Stimulated activated CD8-positive, alpha-beta memory T cell treated with anti-CD3 and anti-CD28 coated beads, Interleukin-15, amount 100 ng/mL, for 48 hours (primary cell): ENCODE measurements at places on chromosomes 2 and 18.

DNA sequence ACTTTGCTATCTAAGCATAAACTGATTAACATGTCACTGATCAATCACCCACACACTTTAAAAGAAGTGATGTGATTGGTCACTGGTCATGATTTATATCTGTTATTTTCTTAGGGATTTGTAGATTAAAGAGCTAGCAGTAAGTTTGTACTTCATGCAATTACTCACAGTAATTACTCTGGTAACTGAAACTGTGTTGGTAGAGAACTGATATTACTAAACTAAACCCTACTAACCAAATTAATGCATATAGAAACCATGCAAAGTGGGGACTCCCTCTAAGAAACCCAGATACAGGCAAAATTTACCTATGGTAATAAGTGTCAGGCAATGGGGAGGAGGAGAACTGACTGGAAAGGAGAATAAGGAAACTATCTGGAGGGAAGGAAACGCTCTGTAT lies 44.8 kb upstream of the C2orf15 start:
- no peak for DNase-seq

- DNase-seq, result no peak
These were observed 125.8 kb downstream of the UBE2E3 start for GRCh38 chr2:181106229-181106628.

GRCh38 chr2:116819355-116819754 lies 995.1 kb upstream of the DDX18 start:
- DNase-seq, result no peak

GRCh38 chr18:21049306-21049705 lies 62.3 kb downstream of the ROCK1 start:
- no peak for DNase-seq

DNA sequence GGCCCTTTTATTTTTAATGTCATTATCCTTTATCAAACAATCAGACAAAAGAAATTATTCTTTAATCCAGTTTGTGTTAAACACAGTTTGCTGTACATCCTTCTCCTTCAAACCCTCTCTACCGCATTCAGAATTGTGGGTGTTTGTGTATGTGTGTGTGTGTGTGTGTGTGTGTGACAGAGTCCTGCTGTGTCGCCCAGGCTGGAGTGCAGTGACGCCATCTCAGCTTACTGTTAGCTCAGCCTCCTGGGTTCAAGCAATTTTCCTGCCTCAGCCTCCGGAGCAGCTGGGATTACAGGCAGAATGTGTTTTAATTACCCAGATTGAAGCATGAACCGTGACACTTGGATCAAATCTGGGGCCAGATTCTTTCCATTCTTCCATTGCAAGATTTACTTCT lies 723.7 kb downstream of the DCDC2C start:
- no peak for DNase-seq

DNA sequence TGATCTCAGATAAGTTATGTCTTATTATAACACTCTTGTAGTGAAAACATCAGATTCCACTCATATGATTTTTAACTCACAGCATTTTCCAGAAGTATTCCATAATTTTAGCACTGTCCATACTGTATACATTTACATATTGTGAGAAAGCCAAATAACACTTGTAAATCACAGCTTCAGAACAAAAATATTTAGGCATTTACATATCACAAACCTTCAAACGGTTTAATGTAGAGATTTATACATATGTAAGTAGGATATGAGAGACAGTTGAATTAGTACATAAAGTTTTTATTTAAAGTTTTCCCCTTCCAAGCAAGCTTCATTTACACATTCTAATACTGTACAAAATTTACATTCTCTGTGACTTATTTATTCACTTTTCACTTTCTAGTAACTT lies 100.4 kb downstream of the KLHL14 start:
- no peak for DNase-seq

- DNase-seq, result peak; percentile 77
These were observed 2.2 kb downstream of the SH2D6 start for GRCh38 chr2:85420536-85421259.

GRCh38 chr2:187971893-187972292 lies 319.8 kb upstream of the GULP1 start:
- no peak for DNase-seq

GRCh38 chr2:25722224-25722623 lies 48.8 kb upstream of the DTNB start:
- DNase-seq, result no peak

DNA sequence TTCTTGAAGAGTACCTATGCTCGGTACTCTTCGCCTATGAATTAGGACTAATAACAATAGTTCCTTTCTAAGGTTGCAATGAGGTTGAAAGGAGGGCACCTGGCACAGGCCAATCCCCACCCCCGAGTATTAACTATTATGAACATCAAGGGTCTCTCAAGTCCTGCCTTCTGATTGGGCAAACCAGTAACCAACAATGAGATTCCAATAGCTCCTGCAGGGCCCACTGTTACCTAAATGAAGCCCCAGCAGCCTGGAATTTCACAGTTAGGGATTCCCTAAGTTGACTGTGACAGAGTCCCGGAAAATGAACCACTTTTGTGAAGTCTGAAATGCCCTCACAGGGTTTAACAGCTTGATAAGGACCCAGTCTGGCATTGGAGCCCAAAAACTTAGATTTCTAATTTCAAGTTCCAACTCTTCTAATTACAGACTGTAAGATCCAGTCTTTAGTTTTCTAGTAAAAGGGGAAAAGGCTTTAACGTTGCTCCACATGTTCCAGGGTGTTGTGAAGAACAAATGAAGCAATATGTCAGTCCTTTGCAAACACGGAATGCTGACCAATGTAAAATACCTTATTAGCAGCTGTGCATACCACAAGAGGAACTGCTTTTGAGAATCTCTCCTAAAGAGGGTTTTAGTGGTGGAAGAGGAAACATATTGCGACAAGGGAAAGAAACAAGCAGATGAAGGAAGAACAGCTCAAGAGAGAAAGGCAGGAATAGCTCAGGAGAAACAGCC lies 277.7 kb upstream of the MAP2 start:
- no peak for DNase-seq

DNA sequence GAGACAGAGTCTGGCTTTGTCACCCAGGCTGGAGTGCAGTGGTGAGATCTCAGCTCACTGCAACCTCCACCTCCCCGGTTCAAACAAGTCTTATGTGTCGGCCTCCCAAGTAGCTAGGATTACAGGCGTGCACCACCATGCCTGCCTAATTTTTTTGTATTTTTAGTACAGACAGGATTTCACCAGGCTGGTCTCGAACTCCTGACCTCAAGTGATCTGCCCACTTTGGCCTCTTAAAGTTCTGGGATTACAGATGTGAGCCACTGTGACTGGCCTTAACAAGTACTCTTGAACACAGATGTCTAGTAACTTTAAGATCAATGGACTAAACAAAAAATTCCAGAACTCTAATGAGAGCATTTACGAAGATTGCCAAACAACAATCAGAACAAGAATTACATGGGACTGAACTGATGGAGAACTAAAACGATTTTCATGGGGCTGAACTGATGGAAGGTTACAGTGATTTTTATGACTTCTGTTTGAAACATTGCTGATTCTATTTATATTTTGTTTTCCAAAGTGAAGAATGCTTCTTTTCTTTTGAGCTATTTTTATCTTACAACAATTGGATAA lies 46.5 kb upstream of the ST3GAL5 start:
- no peak for DNase-seq

- no peak for DNase-seq
These were observed 215.1 kb downstream of the ALK start for GRCh38 chr2:29706171-29706720.

GRCh38 chr2:196234672-196235071 lies 63.3 kb upstream of the STK17B start:
- DNase-seq, result peak; percentile 67

DNA sequence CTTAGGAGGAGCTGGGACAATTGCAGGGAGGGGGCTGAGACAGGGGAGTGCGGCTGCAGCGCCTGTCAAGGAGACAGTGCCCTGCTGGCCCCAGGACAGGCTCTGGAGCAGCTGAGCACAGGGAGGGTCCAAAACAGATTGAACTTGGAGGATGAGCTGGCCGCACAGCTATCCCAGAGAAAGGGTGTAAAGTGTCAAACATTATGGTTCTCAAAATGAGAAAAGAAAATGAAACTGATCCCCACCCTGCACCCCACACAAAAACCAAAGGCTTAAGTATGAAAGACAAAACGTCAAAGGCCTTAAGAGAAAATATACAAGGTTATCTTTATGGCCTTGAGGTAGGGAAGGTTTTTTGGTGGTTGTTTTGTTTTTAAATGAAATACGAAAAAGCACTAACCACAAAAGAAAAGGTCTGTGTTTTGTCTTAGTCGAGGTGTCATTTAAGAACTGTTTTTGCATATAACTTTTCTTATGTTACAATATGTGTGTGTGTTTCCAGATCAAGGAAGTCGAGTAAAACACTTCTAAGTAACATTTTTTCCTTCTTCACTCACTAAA lies 111.8 kb downstream of the HDAC4 start:
- DNase-seq, result no peak

DNA sequence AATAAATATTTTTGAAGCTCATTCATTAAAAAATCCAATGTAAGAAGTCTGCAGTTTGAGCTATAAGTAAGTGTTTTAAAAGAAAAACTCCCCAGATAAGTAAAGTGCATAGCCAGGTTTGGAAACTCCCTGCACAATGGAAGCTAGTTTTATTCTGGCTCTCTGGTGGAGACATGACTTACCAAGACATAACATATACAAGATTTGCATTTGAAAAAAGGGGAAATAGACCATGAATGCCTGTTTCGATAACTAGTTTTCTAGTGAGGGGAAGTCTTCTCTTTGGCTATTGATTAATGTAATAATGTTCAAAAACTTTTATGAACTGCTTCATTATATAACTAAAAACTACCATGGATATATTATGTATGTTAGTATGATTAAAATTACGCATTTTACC lies 435.2 kb downstream of the ARHGAP15 start:
- no peak for DNase-seq

DNA sequence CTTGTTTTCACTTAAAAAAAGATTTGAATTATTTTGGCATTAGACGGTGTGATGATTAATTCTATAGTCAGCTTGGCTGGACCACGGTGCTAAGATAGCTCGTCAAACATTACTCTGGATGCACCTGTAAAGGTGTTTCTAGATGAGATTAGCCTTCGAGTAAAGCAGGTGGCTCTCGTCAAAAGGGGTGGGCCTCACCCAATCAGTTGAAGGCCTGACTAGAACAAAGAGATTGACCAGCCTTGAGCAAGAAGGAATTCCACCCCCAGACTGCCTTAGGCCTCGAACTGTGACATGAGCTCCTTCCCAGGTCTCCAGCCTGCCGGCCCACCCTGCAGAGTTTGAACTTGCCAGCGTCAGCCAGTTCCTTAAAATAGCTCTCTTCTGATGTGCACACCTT lies 73.4 kb downstream of the TWIST2 start:
- DNase-seq, result no peak

DNA sequence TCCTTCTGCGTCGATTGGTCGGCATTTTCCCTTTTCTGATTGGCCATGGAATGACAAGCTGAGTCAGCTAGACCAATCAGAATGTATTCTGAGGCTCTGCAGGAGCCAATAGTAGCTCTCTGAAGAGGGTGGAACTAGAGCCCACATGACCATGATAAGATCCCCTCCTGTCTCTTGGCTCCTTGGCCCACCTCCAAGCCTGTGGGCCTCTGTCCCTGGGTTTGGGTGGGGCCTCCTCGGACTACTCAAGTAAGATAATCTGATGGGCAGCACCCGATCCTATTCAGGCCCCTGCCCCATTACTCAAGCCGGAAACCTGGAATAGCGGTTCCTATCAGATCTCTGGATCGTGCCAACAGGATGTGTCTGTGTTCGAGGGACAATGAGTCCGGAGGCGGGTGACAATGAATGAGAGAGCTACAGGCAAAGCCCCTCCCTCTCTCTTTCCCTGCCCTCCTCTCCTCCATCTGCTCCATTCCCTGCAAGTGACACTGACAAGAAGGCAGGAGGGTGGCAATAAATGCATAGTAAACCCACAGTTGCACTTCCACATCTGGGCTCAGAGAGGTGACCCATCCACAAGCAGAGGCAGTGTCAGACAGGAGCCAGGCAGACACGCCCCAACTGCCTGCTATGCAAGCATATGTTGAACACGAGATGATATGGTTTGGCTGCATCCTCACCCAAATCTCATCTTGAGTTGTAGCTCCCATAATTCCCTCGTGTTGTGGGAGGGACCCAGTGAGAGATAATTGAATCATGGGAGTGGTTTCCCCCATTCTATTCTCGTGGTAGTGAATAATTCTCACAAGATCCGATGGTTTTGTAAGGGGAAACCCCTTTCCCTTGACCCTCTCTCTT lies 114.7 kb downstream of the TNS1 start:
- no peak for DNase-seq

DNA sequence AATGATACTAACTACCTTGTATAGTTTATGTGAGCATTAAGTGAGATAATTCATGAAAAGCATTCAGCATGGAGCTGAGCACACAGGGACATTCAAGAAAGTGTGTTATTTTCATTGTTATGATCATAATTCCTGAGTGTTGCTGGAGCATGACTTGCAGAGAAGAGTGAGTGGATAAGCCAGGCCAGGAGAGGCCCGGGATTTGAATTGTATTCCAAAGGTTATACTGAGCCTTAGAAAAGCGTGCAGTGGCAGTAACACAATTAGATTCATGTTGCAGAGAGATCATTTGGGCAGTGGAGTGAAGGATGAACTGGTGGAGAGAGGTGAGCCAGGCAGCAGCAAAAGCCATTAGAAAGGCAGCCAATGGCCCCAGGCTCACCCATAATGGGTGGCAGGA lies 142.9 kb upstream of the SH3BP4 start:
- DNase-seq, result no peak

GRCh38 chr2:233354500-233354924 lies 218 bp downstream of the DGKD start:
- no peak for DNase-seq

- DNase-seq, result no peak
These were observed 366.8 kb downstream of the TGIF1 start for GRCh38 chr18:3816610-3817363.

DNA sequence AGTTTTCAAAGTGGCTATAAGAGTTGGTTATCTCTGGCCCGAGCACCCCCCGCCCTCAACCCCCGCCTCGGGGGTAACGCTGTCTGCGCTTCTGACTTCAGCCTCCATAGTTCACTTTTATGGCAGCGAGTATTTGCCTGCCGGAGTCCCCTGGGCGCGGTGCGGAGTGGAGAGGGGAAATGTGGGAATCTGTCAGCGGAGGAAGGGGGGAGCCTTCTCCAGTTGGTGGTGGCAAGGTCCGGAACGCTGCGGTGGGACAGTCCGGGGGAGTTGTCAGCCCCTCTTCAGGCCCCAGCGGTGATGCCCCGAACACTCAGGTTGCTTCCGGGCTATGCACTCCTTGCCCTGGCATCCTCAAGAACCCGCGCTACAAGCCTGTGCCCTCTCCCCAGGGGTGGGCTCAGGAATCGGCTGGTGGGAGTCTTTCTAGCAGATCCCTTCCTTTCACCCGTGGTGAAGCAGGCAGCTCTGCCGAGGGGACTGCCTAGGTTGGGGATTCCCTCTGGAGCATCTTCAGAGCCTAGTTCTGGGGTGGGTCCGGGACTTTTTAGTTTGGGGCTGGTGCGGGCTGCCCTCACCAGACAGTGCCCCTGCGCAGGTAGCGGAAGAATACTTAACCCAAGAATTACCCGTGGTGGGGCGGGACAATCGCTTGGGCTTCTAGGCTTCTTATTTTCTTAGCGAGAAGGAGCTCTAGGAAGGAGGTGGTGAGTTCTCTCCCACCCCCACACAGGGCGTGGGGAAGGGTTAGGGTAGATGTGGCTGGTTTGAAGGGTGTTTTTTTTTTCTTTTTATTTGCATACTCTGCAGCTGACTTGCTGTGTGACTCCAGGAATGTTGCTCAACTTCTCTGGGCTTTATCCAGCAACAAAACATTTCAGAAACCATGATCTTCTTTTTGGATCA lies 1.6 kb downstream of the ATOH8 start:
- no peak for DNase-seq
